ENCODE measurements at places on chromosomes 12 and 14. TPM values are rescaled to one million over a fixed set of nuclear protein-coding genes. Genes with fewer than 3 reads are reported as not detected.

PROX2 gene
- total RNA-seq, result 0.05 TPM

FGF6 gene
- total RNA-seq, result not detected

ASPG gene
- not detected for total RNA-seq

ORAI1 gene
- total RNA-seq, result 47.6 TPM

NPFF gene
- total RNA-seq, result not detected

LTB4R gene
- total RNA-seq, result 11.9 TPM

B3GNT4 gene
- total RNA-seq, result 1.0 TPM

MDGA2 gene
- not detected for total RNA-seq

GLT1D1 gene
- total RNA-seq, result 3.2 TPM

DNA sequence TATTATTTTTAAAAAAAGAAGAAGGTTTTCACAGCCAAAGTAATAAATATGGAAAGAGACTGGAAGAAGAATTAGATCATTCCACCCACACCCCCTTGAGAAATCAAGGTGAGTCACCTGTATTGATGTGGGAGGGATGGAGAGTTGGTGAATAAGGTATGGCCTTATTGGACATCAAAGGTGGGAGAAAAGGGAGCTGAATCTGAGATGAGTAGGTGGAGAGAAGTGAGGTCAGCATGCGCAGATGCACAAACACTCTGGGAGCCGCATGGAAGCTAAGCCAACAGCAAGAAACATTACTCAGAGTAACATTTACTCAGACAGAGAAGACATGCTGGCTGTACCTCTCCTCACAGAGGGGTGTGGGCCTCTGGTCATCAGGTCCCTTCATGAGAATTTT is 113.1 kb upstream of the FOXG1 start:
- H3K27ac ChIP-seq, result no peak overlapping the region
- no peaks in the 10 kb centered on the region for H3K36me3 ChIP-seq
- no peaks in the 10 kb centered on the region for H3K27me3 ChIP-seq
- H3K4me1 ChIP-seq, result no peaks in the 10 kb centered on the region

DNA sequence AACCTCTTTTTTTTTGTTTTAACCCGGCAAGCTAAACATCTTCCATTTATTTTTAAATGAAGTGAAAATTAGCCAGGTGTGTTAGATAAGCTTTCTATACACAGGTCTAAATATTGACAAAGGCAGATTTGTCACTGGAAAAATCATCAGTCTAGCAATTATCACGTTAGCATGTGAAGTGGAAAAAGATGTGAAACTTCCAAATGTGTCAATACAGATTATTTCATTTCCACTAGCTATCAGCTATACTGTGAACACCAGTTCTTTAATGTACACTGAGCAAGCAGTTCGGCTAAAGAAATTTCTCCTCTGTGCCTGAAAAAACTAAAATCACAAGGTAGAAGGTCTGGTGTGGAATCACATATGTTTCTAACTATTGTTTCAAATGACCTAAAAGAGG is 96.6 kb upstream of the G2E3 start:
- no peak overlapping the region for H3K27ac ChIP-seq
- no peaks in the 10 kb centered on the region for H3K4me1 ChIP-seq
- no peaks in the 10 kb centered on the region for H3K36me3 ChIP-seq
- no peak for DNase-seq
- H3K27me3 ChIP-seq, result no peaks in the 10 kb centered on the region

GRCh38 chr12:125049093-125049458 is 16.2 kb upstream of the AACS start:
- no peaks in the 10 kb centered on the region for H3K27me3 ChIP-seq
- DNase-seq, result no peak
- peak overlapping the region; percentile 86 for H3K4me3 ChIP-seq
- peak overlapping the region; percentile 53 for H3K27ac ChIP-seq
- peaks cover 9% of the 10 kb centered on the region for H3K4me1 ChIP-seq
- no peaks in the 10 kb centered on the region for H3K36me3 ChIP-seq

- H3K4me3 ChIP-seq, result no peak overlapping the region
- no peak for DNase-seq
- H3K27ac ChIP-seq, result no peak overlapping the region
- H3K27me3 ChIP-seq, result no peaks in the 10 kb centered on the region
- no peaks in the 10 kb centered on the region for H3K36me3 ChIP-seq
These were observed 138.7 kb upstream of the PLEKHA5 start for GRCh38 chr12:18990856-18991255.

DNA sequence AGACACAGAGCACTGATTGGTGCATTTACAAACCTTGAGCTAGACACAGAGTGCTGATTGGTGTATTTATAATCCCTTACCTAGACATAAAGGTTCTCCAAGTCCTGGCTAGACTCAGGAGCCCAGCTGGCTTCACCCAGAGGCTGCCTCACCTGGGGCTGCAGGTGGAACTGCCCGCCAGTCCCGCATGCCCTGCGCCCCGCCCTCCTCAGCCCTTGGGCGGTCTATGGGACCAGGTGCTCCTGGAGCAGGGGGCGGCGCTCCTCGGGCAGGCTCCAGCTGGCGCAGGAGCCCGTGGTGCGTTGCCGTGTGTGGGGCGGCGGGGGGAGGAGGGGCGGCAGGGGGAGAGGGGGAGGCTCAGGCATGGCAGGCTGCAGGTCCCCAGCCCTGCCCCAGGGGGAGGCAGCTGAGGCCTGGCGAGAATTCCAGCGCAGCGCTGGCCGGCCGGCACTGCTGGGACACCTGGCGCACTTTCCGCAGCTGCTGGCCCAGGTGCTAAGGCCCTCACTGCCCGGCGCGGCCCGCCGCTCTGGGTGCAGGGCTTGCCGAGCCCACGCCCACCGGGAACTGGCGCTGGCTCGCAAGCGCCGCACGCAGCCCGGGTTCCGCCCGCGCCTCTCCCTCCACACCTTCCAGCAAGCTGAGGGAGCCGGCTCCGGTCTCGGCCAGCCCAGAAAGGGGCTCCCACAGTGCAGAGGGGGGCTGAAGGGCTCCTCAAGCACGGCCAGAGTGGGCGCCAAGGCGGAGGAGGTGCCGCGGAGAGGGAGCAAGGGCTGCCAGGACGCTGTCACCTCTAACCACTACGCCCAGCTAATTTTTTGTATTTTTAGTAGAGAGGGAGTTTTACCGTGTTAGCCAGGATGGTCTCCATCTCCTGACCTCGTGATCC is 3.1 kb upstream of the SLCO1B3 start:
- no peak overlapping the region for H3K4me3 ChIP-seq
- no peaks in the 10 kb centered on the region for H3K27me3 ChIP-seq
- H3K36me3 ChIP-seq, result no peaks in the 10 kb centered on the region
- H3K4me1 ChIP-seq, result no peaks in the 10 kb centered on the region
- no peak for DNase-seq
- no peak overlapping the region for H3K27ac ChIP-seq

DNA sequence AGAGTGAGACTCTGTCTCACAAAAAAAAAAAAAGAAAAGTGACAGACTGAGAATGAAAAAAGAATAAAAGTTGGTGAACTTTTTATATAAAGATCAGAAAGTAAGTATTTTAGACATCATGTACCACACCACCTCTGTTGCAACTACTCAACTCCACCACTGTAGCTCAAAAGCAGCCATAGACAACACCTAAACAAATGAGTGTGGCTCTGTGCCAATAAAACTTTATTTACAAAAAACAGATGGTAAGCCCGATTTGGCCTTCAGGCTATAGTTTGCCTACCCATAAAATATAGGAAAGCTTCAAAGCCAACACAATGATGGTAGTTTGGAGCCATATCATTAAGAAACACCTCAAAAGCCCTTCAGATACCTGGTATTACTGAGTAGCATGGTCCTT is 154.5 kb upstream of the FOXN3 start:
- no peak for DNase-seq
- no peak overlapping the region for H3K4me3 ChIP-seq
- peaks cover 8% of the 10 kb centered on the region for H3K4me1 ChIP-seq
- H3K36me3 ChIP-seq, result peaks cover 26% of the 10 kb centered on the region
- no peaks in the 10 kb centered on the region for H3K27me3 ChIP-seq

GRCh38 chr12:129467726-129468125 is 436.1 kb downstream of the TMEM132D start:
- H3K27me3 ChIP-seq, result no peaks in the 10 kb centered on the region
- no peak for DNase-seq
- no peaks in the 10 kb centered on the region for H3K36me3 ChIP-seq
- H3K27ac ChIP-seq, result no peak overlapping the region

- H3K27ac ChIP-seq, result no peak overlapping the region
- DNase-seq, result no peak
These were observed 85.6 kb downstream of the SYNE2 start for GRCh38 chr14:63938198-63939005.

GRCh38 chr12:6355491-6356373 is 13.9 kb upstream of the TNFRSF1A start:
- no peak overlapping the region for H3K4me3 ChIP-seq
- no peaks in the 10 kb centered on the region for H3K36me3 ChIP-seq
- DNase-seq, result no peak
- H3K27me3 ChIP-seq, result peaks cover 16% of the 10 kb centered on the region

DNA sequence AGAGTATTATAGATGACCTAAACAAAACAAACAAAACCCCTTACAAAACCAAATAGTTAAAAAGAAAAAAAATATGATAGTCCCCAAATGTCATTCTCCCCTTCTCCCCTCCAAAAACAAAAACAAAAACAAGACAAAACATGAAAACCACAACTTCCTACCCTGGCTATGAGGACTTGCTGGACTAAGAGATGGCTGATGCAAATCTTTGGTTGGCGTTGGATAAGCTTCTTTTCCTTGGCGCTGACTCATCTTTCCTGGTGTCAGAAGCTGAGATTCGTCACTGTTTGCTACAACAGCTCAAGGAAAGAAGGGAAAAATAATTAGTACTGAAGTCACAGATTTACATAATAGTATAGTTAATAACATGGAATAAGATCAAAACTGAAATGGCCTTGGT is 102.5 kb upstream of the BBS10 start:
- H3K36me3 ChIP-seq, result peaks cover 42% of the 10 kb centered on the region
- peaks cover 18% of the 10 kb centered on the region for H3K4me1 ChIP-seq
- DNase-seq, result no peak
- H3K27ac ChIP-seq, result peak overlapping the region; percentile 4

- H3K4me3 ChIP-seq, result no peak overlapping the region
- no peak for DNase-seq
- no peaks in the 10 kb centered on the region for H3K4me1 ChIP-seq
- H3K27ac ChIP-seq, result no peak overlapping the region
- no peaks in the 10 kb centered on the region for H3K27me3 ChIP-seq
- no peaks in the 10 kb centered on the region for H3K36me3 ChIP-seq
These were observed 51.0 kb downstream of the TMEM121 start for GRCh38 chr14:105577314-105577861.

DNA sequence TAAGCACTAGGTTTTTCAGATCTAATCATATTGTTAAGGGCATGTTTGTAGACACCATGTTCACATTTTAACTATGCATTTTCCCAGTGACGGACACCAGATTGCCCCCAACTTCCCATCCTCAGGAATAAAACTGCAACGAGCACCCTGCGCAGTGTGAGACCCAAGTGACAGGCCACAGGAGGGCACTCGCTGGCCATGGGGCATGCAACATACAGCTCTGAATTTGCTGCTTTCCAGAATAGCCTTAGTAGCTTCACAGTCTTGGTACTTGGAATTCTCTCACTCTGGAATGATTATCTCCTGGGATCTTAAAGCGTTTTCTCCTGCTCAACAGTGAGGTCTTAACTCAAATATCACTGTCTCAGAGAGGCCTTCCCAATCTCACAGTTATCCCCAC is 972 bp upstream of the DDX47 start:
- no peak overlapping the region for H3K4me3 ChIP-seq
- DNase-seq, result no peak
- peaks cover 50% of the 10 kb centered on the region for H3K4me1 ChIP-seq

GRCh38 chr12:100554608-100555077 is 18.8 kb upstream of the GAS2L3 start:
- H3K36me3 ChIP-seq, result no peaks in the 10 kb centered on the region
- no peaks in the 10 kb centered on the region for H3K27me3 ChIP-seq
- H3K4me3 ChIP-seq, result no peak overlapping the region
- H3K4me1 ChIP-seq, result no peaks in the 10 kb centered on the region
- no peak for DNase-seq

DNA sequence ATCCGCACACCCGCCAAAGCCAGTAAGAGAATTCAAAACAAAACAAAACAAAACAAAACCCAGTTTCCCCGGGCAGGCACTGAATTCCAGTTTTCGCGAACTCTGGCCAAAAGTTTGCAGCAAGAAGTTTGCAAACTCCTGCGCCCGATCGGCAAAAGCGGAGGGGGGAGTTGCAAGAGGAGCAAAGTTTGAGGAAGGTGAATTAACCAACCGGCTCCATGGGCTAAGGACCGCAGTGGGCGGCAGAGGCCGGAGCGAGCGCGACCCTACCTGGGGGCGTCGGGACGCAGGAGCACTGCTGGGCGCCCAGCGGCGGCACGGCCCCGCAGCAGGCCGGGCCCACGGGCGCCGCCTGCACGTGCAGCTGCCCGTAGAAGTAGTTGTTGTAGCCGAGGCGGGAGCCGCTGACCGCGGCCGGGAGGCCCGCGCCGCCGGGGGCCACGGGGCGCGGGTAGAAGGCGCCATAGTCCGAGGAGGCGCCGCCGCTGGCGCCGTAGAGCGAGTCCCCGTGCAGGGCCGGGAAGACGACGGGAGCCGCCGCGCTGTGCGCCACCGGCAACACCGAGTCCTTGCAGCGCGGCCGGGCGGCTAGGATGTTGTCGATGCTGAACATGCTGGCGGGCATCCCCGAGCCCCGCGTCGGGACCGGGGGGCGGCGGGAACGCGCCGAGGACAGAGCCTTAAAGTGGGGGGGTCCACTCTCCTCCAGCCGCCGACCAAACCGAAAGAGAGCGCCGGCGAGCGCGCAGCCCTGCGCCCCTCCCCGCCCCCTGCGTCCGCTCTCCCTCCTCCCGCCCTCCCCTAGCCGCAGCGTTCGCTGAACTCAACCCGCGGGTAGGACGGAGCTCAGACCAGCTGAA is at the start of gene GSC:
Gene GSC, minus strand, starts transcription at position 723 of the 860 bp plus-strand sequence. Its CDS starts 98 bp downstream, at position 625.
- H3K27ac ChIP-seq, result peak within 1 kb of the TSS; percentile 14
- peaks cover 9% of the 10 kb centered on the region for H3K4me1 ChIP-seq
- peaks cover 80% of the 10 kb centered on the region for H3K27me3 ChIP-seq
- H3K36me3 ChIP-seq, result peaks cover 4% of the 10 kb centered on the region
- peak within 1 kb of the TSS; percentile 66 for H3K4me3 ChIP-seq
- DNase-seq, result no peak

GRCh38 chr12:75877763-75878621 is 153.6 kb downstream of the PHLDA1 start:
- no peak overlapping the region for H3K27ac ChIP-seq
- H3K4me1 ChIP-seq, result peaks cover 22% of the 10 kb centered on the region
- H3K36me3 ChIP-seq, result no peaks in the 10 kb centered on the region

GRCh38 chr14:68395604-68396003 is 397.3 kb downstream of the ZFP36L1 start:
- H3K4me1 ChIP-seq, result no peaks in the 10 kb centered on the region
- no peak for DNase-seq
- no peaks in the 10 kb centered on the region for H3K36me3 ChIP-seq
- no peak overlapping the region for H3K27ac ChIP-seq

GRCh38 chr12:124391340-124392261 is 96.7 kb downstream of the RFLNA start:
- peak; percentile 15 for DNase-seq
- H3K4me3 ChIP-seq, result peak overlapping the region; percentile 14
- peak overlapping the region; percentile 43 for H3K27ac ChIP-seq
- H3K27me3 ChIP-seq, result no peaks in the 10 kb centered on the region

DNA sequence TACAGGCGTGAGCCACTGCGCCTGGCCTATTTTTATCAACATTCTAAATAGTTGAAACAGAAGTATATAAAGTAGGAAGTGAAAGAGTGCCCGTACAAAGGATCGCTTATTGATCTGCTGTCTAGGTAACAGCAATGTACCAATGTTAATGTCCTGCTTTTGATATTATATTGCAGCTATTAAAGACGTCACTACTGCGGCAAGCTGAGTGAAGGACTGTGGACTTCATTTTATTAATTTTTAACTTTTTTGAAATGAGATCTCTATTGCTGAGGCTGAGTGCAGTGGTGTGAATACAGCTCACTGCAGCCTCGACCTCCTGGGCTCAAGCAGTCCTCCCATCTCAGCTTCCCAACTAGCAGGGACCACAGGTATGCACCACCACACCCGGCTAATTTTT is 10.8 kb downstream of the PTGR2 start:
- DNase-seq, result no peak
- peaks cover under 1% of the 10 kb centered on the region for H3K4me1 ChIP-seq
- H3K36me3 ChIP-seq, result no peaks in the 10 kb centered on the region
- peaks cover 1% of the 10 kb centered on the region for H3K27me3 ChIP-seq
- H3K27ac ChIP-seq, result no peak overlapping the region

Data from activated T-helper 2 cell treated with anti-CD3 and anti-CD28 coated beads, Interferon-gamma antibody, Interleukin-2, Interleukin-4, amounts not matched to agents 10 μg/mL and 5 μg/mL and 100 μg/mL, durations not matched to agents 14 hours and 24 hours and 36 hours (primary cell).